ENCODE measurements at places on chromosomes 12 and 14. TPM values are rescaled to one million over a fixed set of nuclear protein-coding genes. Genes with fewer than 3 reads are reported as not detected.

GRCh38 chr14:74019408-74020137 is 424 bp downstream of the BBOF1 start:
- peak overlapping the region; percentile 79 for H3K4me3 ChIP-seq
- peaks cover 6% of the 10 kb centered on the region for H3K4me1 ChIP-seq
- H3K36me3 ChIP-seq, result no peaks in the 10 kb centered on the region
- no peaks in the 10 kb centered on the region for H3K27me3 ChIP-seq
- peak overlapping the region; percentile 91 for H3K27ac ChIP-seq
- DNase-seq, result no peak

- no peak overlapping the region for H3K27ac ChIP-seq
- H3K27me3 ChIP-seq, result no peaks in the 10 kb centered on the region
Measured at GRCh38 chr12:53560351-53560750, 53.1 kb upstream of the NPFF start.

DNA sequence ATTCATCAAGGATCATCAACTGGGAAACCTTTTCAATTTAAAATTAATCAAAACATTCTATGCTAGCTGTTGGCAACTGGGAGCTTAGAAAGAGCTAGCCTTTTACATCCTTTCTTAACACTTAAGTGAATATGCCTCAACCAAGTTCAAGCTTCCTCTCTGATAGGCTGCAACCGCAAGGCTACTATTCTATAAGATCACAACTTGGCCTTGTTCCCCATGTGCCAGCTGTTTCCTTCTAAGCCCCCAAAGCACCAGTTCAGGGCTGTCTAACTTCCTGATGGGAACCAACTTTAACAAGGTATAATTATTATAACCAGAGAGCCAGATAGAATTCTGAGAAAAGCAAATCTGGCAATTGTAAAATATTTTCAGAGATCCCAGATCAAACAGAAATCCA is 37.0 kb downstream of the KCNC2 start:
- no peak overlapping the region for H3K27ac ChIP-seq
- H3K4me1 ChIP-seq, result no peaks in the 10 kb centered on the region
- H3K4me3 ChIP-seq, result no peak overlapping the region
- DNase-seq, result no peak

DNA sequence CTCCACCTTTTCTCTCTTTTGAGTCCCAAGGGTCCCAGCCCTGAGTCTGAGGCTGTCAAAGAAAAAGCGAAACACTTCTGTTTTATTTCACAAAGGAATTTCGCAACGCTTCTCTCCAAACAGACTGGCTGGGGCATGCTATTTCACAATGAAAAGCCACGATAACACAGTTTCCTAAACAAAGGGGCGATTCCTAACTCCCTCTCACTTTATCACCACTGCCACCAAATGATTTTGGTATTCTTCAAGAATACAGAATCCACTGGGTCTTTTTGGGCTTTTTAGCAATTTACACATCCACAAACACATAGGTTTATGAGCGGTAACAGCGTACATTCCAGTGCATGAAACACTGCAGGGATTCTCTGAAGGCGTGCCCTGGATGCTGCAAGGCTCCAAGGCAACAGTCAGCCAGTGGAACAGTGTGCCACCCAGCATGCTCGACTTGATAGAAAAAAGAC is 161.2 kb downstream of the DAD1 start:
- H3K27ac ChIP-seq, result no peak overlapping the region
- no peaks in the 10 kb centered on the region for H3K36me3 ChIP-seq
- no peak overlapping the region for H3K4me3 ChIP-seq
- H3K4me1 ChIP-seq, result no peaks in the 10 kb centered on the region
- H3K27me3 ChIP-seq, result no peaks in the 10 kb centered on the region

GRCh38 chr12:2650261-2651067 is 144.3 kb upstream of the FKBP4 start:
- H3K4me1 ChIP-seq, result no peaks in the 10 kb centered on the region
- no peak for DNase-seq
- H3K36me3 ChIP-seq, result no peaks in the 10 kb centered on the region

GRCh38 chr14:102579696-102580549 is 12.5 kb upstream of the RCOR1 start:
- H3K4me3 ChIP-seq, result no peak overlapping the region
- H3K4me1 ChIP-seq, result no peaks in the 10 kb centered on the region
- H3K27me3 ChIP-seq, result no peaks in the 10 kb centered on the region
- H3K27ac ChIP-seq, result no peak overlapping the region
- no peaks in the 10 kb centered on the region for H3K36me3 ChIP-seq

GRCh38 chr14:21528381-21529348 is 2.5 kb upstream of the SALL2 start:
- H3K27me3 ChIP-seq, result no peaks in the 10 kb centered on the region
- H3K4me1 ChIP-seq, result peaks cover 5% of the 10 kb centered on the region
- H3K4me3 ChIP-seq, result no peak overlapping the region
- H3K36me3 ChIP-seq, result no peaks in the 10 kb centered on the region
- H3K27ac ChIP-seq, result peak overlapping the region; percentile 13

GRCh38 chr14:52413729-52414408 is 99.8 kb downstream of the PTGER2 start:
- DNase-seq, result no peak
- H3K36me3 ChIP-seq, result no peaks in the 10 kb centered on the region
- H3K4me1 ChIP-seq, result no peaks in the 10 kb centered on the region
- H3K27ac ChIP-seq, result no peak overlapping the region
- H3K27me3 ChIP-seq, result no peaks in the 10 kb centered on the region
- H3K4me3 ChIP-seq, result no peak overlapping the region

DNA sequence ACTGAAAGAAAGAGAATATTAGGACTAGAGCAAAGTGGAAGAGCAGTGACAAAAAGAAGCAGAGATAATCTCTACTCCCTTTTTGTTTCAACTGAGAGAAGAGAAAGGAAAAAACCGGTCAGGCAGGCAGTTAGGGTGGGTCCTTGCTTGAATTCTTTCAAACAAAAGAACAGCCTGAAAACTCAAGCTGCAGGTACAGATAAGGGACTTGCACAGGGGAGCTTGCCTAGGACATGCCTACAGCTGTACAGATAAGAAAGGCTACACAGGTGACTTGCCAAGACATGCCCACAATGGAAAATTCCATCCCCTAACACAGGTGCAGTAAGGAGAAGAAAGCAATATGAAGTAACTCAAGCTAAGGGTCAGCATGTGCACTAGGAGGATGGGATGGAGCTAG is 532.2 kb upstream of the MIS18BP1 start:
- no peaks in the 10 kb centered on the region for H3K4me1 ChIP-seq
- no peak overlapping the region for H3K27ac ChIP-seq
- H3K36me3 ChIP-seq, result no peaks in the 10 kb centered on the region
- no peak for DNase-seq
- H3K4me3 ChIP-seq, result no peak overlapping the region

GRCh38 chr14:102187044-102187443 is 47.3 kb downstream of the WDR20 start:
- no peaks in the 10 kb centered on the region for H3K27me3 ChIP-seq
- H3K27ac ChIP-seq, result no peak overlapping the region
- no peaks in the 10 kb centered on the region for H3K4me1 ChIP-seq
- no peak for DNase-seq

DNA sequence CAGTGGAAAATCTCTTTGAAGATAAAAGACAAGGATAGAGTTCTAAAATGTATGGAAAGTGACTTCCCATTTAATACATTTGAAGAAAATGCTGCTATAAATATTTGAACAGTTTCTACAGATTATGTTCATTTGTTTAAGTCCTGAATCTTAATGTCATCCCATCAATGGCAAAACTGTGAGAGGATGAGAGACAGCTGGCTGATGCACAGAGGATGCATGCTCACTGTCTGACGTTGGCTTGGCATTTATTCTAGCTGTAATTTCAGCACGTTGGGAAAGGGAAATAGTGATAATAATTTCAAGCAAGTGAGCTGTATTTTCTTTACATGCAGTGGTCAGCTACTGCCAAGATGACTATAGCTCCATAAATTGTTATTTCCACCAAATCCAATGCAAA is 40.5 kb downstream of the PPFIA2 start:
- H3K27me3 ChIP-seq, result no peaks in the 10 kb centered on the region
- no peak overlapping the region for H3K27ac ChIP-seq
- no peaks in the 10 kb centered on the region for H3K4me1 ChIP-seq
- H3K4me3 ChIP-seq, result no peak overlapping the region
- no peak for DNase-seq

GRCh38 chr12:53201177-53201541 is 5.9 kb downstream of the ITGB7 start:
- no peaks in the 10 kb centered on the region for H3K27me3 ChIP-seq
- H3K4me1 ChIP-seq, result peaks cover 92% of the 10 kb centered on the region
- peak overlapping the region; percentile 75 for H3K27ac ChIP-seq
- DNase-seq, result no peak
- peak overlapping the region; percentile 21 for H3K4me3 ChIP-seq

DNA sequence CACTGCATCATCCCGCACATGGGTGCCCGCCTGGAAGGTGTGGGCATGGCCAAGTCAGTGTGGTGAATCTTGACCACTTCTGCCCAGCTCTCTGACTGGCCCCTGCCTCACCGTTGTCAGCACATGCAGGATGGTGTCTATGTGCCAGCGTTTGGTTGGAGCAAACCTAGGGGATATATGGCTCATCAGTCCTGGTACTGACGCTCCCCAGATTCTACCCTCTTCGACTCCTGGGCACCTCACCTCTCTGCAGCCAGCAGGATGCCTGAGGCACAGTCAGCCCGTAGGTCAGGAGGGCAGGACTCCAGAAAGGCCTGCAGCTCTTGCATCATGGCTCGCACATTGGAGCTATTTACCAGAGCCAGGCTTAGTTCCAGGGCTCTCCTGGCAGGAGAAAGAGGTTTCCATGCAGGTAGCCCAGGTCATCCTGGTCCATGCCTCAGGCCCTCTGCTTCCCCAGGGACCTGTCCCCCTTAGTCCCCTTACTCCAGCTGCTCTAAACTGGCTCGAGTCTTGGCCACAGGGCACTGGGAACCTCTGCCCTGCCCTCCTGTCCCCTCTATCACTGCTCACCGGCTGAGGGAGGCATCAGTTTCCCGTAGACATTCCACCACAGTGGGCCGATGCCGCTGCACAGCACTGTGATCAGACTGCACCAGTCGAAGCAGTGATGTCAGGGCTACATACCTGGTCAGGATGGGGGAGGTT is 4.0 kb downstream of the AP1G2 start:
- no peak for DNase-seq
- peaks cover 23% of the 10 kb centered on the region for H3K36me3 ChIP-seq
- H3K27ac ChIP-seq, result peak overlapping the region; percentile 29

DNA sequence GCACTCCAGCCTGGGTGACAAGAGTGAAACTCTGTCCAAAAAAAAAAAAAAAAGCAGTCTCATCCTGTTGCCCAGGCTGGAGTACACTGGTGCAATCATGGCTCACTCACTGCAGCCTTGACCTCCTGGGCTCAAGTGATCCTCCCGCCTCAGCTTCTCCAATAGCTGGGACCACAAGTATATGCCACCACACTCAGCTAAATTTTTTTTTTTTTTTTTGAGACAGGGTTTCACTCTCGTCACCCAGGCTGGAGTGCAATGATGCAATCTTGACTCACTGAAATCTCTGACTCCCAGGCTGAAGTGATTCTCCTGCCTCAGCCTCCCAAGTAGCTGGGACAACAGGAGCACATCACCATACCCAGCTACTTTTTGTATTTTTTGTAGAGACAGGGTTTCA is 5.2 kb upstream of the CNPY2 start:
- peaks cover 4% of the 10 kb centered on the region for H3K36me3 ChIP-seq
- H3K27me3 ChIP-seq, result no peaks in the 10 kb centered on the region
- H3K27ac ChIP-seq, result no peak overlapping the region
- no peak for DNase-seq
- H3K4me3 ChIP-seq, result no peak overlapping the region

- peak; percentile 7 for DNase-seq
- H3K36me3 ChIP-seq, result no peaks in the 10 kb centered on the region
- H3K4me1 ChIP-seq, result peaks cover 38% of the 10 kb centered on the region
- H3K27me3 ChIP-seq, result no peaks in the 10 kb centered on the region
- peak overlapping the region; percentile 96 for H3K27ac ChIP-seq
- peak overlapping the region; percentile 87 for H3K4me3 ChIP-seq
Measured at GRCh38 chr14:96502621-96503305, 581 bp downstream of the PAPOLA start.

Gene MORN3
- 19.2 TPM for total RNA-seq

Gene KRT77
- not detected for total RNA-seq

Gene EMP1
- 11.2 TPM for total RNA-seq

Gene POTEM
- not detected for total RNA-seq

Gene RNU4-1
- total RNA-seq, result 3,323 TPM
